Ammon's horn (tissue), 1 donor: ENCODE measurements at places on chromosomes 6 and 20.

- peak; percentile 67 for DNase-seq
Measured at GRCh38 chr6:53986165-53986720, 125.0 kb upstream of the MLIP start.

GRCh38 chr6:161544801-161545480 lies 271.1 kb upstream of the AGPAT4 start:
- no peak for DNase-seq

- no peak for DNase-seq
Measured at GRCh38 chr6:1729133-1729749, 119.5 kb downstream of the FOXC1 start.

- DNase-seq = no peak
Measured at GRCh38 chr6:135163440-135163738, 17.7 kb upstream of the MYB start.

- peak; percentile 44 for DNase-seq
Measured at GRCh38 chr20:5448449-5449118, 131.8 kb upstream of the PROKR2 start.

GRCh38 chr20:61960836-61961235 lies 104.8 kb downstream of the TAF4 start:
- DNase-seq = no peak

GRCh38 chr6:91562955-91563354 lies 976.1 kb upstream of the MAP3K7 start:
- DNase-seq = no peak

GRCh38 chr6:30157999-30158398 lies 3.0 kb downstream of the TRIM10 start:
- no peak for DNase-seq

- no peak for DNase-seq
Measured at GRCh38 chr6:88997327-88997726, 33.9 kb upstream of the RNGTT start.

GRCh38 chr6:128659276-128659675 lies 138.9 kb upstream of the PTPRK start:
- no peak for DNase-seq

DNA sequence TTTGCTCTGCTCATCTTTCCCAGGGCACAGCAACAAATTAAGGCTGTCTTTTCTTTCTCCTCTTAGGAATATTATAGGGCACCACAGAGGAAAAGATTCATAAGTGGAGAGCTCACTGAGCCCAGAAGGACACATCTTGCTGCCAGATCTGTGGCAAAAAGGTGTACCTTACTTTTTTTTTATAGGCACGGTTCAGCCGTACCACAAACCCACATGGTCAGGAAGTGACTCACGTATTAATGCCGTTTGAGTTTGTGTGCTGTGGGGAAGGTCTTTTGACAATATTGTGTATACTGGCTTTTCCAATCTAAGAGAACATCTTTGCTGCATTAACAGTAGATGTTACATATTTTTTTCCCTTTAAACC lies 28.4 kb downstream of the PAQR8 start:
- DNase-seq = no peak

GRCh38 chr6:39724787-39725631 lies at the start of gene KIF6:
KIF6 (minus strand) TSS chr6:39725408; CDS start chr6:39725310, 98 bp downstream.
- peak; percentile 97 for DNase-seq

DNA sequence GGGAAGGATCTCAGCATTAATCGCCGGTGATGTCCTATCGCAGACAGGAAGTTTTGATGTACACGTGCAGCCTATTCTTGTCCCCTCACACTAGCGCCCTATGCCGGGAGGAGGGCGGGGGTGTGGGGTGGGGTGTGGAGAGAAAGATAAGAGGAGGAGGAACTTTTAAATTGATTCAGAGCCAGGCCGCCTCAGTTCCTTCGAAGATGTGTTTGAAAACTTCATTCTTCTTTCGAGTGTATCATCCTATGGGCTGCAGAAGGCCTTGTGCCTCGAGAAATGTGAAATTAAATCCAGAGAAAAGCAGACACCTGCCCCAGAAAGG lies 2.5 kb upstream of the POU3F2 start:
- DNase-seq = no peak

DNA sequence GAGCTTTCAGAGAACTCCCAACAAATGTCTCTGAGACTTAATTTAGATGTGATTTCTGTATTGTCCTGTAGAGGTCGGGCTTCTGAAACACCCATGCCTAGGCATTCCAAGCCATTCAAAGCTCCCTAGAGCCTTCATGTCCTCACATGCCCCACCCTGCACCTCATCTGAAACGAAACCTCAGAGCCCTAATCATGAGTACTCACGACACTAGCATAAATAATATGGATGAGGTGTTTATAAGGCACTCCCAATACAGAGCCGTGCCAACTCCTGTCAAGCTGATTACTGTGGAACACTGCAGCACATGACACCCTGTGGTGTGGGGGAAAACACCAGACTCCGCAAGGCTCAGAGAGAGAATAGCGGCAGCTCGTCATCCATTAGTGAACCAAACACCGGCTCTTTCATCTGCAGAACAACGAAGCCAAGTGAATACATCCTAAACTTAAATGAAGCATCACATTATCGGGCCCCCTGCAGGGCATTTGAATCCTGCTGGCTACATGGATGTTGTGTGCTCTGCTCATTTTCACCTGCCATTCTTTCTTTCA lies 83.8 kb downstream of the FNDC1 start:
- DNase-seq = peak; percentile 66

DNA sequence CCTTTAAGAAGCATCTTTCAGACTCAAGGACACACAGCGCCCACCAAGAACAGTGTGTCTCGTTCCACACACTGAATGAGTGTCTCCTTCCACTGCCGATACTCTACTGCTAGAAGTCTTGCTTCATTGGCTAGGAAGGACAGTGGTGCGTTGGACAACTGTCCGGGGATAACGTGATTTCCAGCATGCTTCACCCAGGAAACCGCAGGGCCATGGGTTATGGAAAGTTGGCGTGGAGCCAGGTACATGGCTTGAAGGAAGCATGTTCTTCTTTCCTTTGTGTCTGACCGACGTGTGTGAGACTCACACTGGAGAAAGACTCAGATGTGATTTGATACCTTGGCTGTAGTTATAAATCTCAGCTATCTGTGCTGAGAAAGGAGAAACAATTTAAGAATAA lies 73.2 kb downstream of the SMOC2 start:
- DNase-seq = no peak

DNA sequence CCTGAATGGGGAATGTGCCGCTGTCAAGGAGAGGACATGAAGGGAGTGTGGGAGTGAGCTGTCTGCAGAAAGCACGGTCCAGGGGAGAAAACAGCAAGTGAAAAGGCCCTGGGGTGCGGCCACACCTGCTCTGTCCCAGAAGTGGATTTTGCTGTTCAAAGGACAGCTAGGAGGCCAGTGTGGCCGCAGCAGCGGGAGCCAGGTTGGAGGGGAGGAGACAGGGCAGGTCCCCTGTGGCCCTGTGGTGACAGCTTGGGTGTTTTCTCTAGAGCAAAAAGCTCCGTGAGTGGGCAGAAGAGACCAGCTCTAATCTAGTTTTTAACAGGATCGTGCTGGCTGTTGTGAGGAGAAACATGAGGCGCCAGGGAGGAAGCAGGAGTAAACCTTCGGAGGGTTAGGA lies 4.5 kb upstream of the SLC52A3 start:
- no peak for DNase-seq

- DNase-seq = no peak
Measured at GRCh38 chr6:14109411-14109826, 8.2 kb upstream of the CD83 start.

DNA sequence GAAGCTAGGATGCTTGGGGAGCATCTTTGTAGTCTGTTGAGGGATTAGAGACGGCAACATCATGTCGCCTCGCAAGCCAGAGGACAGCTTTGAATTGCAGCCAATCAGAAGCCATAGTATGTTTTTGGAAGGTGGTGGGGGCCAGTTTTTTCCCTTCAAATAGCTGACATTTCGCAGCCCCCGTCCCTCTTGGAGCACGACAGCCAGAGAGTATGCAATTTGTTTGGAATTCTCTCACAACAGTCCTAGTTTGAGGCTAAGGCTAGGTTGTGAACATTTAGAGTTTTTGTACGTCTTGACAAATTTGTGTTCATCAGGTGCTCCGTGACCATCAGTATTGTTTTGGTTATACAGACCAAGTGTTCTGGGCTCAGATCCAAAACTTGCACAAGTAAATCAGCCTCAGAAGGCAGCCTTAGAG lies 83.3 kb downstream of the PLCB1 start:
- no peak for DNase-seq

DNA sequence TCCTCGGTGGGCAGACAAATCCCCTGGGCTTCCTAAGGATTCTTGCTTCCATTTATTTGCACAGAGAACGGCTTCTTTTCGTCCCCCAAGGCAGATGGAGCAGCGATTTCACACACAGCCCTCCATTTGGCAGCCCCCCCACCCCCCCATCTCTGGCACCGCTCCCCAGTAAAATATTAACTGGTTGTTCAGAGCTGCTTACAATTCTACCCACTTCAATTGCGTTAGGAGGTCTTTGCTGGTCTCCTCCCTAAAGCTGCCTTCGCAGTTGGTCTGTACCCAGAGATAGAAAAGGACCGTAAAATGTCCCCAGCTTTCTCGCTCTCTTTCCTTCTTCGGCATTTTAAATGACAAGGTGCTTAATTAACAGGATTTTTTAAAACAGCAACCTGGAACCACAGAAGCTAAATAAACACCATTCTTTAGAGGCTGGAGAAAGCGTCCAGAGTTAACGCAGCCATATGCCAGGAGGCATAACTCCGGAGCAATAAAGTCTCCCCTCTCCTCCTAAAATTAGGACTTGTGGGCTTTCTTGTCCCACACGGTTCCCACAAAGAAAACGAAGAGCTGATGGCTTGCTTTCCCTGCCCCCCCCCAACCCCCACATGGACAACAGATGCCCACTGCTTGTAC lies 1.7 kb upstream of the ZMYND8 start:
- no peak for DNase-seq

- no peak for DNase-seq
Measured at GRCh38 chr6:540490-540889, 116.4 kb downstream of the HUS1B start.
